Bone marrow (tissue), 2 donors: ENCODE measurements at places on chromosomes 7 and 10.

GRCh38 chr10:46266306-46266985, 20.4 kb upstream of the ANTXRL start:
- DNase-seq, result no peak

DNA sequence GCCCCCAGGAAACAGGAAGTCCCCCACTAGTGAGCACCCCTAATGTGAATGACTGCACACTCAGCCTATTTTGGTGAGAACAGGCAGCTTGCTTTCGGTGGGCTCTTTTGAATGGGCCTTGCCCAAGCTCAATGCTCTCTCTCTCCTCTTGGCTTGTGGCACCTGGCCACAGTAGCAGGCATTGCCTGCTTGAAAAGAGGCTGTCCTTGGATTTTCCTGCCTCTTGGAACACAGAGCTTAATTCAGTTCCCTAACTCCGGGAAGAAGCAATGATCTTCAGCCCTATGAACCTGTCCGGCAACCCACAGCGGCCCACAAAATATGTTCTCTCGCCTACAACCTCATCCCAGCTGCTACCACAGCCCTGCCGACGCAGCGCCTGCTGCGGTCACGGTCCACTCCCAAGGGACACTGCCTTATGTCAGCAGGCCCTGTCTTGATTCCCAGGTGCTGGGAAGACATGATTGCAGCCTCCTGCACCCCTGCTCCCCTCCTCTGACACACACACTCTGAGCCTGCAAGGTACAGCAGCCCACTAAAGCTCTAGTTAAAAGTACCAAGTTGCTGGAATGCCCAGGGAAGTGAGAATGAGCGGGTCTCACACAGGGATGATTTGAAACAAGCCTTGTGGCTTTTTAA, 715.5 kb upstream of the GALNT17 start:
- no peak for DNase-seq

DNA sequence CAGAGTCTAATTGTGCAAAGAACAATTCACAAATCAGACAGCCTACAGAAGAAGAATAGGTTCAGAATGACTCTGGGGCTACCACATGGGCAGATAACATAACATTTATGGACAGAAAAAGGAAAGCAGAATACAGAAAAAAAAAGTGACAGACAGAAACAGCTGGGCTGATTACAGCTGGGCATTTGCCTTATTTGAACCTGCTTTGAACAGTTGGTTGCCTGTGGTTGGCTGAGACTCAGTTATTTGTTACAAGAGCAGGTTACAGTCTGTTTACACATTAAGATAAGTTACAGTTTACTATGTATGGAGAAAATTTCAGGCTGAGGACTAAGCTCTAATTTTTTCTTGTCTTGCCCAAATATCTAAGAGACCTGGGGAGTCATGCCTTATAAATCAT, 327.2 kb downstream of the GALNT17 start:
- DNase-seq, result no peak

GRCh38 chr7:23093111-23093510, 12.5 kb upstream of the KLHL7 start:
- no peak for DNase-seq

GRCh38 chr10:73992899-73993788, 4.8 kb upstream of the VCL start:
- DNase-seq, result peak; percentile 80
